ENCODE measurements at places on chromosomes 7 and 10.

DNA sequence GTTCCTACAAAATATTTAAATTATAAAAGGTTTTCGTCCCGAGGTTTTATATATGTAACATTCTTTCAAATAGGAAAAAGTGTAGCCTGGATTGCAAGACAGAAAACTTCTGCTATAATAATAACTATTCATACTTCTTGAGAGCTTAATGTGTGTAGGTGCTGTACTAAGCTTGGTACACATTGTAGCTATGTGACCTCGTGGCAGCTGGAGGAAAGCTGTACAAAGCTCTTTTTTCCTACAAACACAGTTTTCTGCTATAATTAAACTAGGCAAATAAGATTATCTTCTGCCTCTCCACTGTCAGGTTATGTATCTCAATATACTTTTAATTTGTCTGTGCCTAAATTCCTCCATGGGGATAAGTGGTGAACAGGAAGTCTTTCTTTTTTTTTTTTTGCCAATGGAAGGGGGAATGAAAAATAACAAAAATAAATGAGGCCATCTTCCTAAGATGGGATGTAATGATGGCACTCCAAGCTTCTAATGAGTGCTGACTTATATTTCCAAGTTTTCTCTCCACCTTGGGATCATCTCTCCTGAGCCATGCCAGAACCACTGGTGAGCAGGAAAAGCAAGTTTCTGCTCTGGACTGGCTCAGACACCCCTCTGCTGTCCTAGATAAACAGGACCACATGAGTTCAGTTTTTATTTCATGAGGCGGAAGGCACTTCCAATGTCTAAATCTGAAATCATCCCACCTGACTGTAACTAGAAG, 9.9 kb downstream of the SGMS1 start:
- no peak for DNase-seq

DNA sequence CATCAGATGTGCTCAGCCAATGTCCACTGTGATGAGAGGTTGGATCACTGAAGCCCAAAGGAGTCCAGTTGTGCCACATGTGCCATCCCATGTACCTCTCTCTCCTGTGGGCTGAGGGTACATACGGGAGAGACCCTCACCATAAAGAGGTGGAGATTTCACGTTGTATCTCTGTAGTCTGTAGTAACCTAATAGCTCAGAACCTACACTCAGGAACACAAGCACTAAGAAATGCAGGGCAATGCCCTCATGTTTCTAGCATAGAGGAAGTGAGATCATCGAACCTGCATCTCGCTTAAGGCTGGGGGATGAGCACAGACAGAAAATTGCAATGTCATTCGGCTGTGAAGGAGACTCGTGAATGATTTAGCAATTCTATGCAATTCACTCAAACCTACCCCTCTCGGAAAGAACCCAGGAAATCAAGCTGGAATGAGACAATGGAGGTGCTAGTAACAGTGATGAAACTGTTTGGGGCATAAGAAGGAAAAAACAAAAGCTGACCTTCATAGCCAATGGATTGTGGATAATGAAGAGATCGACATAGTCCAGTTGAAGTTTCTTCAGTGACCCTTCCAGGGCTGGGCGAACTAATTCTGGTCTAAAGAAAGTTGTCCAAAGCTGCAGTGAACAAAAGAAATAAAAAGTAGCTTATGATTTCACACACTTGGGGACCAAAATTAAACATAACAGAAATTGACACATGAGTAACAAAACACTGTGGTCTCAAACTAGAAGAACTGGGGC, 80.3 kb upstream of the UCN3 start:
- DNase-seq = no peak

- no peak for DNase-seq
Measured at GRCh38 chr7:66335318-66335717, 130.2 kb downstream of the TPST1 start.

- no peak for DNase-seq
Measured at GRCh38 chr10:34549001-34549400, 266.1 kb downstream of the PARD3 start.

DNA sequence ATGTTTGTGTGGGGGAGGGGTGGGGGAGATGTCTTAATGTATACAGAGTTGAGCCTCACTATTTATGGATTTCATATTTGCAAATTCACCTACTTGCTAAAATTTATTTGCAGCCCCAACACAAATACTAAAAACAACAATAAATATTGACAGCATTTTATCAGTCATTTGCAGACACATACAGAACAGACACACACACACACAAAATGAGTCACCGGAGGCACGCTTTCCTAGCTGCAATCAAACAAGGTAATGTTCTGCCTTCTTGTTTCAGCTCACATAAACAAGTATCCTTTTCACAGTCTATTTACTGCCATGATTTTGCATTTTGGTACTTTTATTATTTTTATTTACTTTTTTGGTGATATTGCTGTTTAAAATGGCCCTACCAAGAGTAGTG, 88.5 kb downstream of the IPMK start:
- DNase-seq = no peak

Measured in HT-29 (cell line).